Aortic smooth muscle cell (primary cell): ENCODE measurements at places on chromosomes 11 and 22. TPM values are rescaled to one million over a fixed set of nuclear protein-coding genes. Genes with fewer than 3 reads are reported as not detected.

ISX gene
- not detected in 2 replicates for total RNA-seq

RELA gene
- total RNA-seq: 20.2 and 20.7 TPM in 2 replicates

TPBGL gene
- total RNA-seq: not detected in 2 replicates

C11orf87 gene
- under 0.01 TPM in 1 of 2 replicates, not detected in the other for total RNA-seq

OR5W2 gene
- total RNA-seq: not detected in 2 replicates

GRM5 gene
- under 0.01 and 0.06 TPM in 2 replicates for total RNA-seq

OSM gene
- total RNA-seq: not detected in 2 replicates

TEX54 gene
- total RNA-seq: not detected in 2 replicates

PUS3 gene
- total RNA-seq: 8.6 and 11.4 TPM in 2 replicates

LRRC55 gene
- total RNA-seq: not detected in 2 replicates

DNAJB7 gene
- not detected in 2 replicates for total RNA-seq

PDE3B gene
- total RNA-seq: 2.4 and 3.3 TPM in 2 replicates

SHISAL1 gene
- 5.7 and 9.4 TPM in 2 replicates for total RNA-seq

TRIM51 gene
- not detected in 2 replicates for total RNA-seq

HEPACAM gene
- not detected in 2 replicates for total RNA-seq

VSIG10L2 gene
- total RNA-seq: not detected in 2 replicates

RFPL2 gene
- total RNA-seq: not detected in 2 replicates

CASP1 gene
- 33.2 and 34.4 TPM in 2 replicates for total RNA-seq

FOLR2 gene
- not detected in 2 replicates for total RNA-seq

OR8D2 gene
- not detected in 2 replicates for total RNA-seq

CXCR5 gene
- total RNA-seq: not detected in 2 replicates

ALX4 gene
- total RNA-seq: under 0.01 TPM in 1 of 2 replicates, not detected in the other

SLC15A3 gene
- total RNA-seq: 7.5 and 9.1 TPM in 2 replicates

TIGD3 gene
- total RNA-seq: 0.13 TPM in 1 of 2 replicates, not detected in the other

MN1 gene
- 6.1 and 15.1 TPM in 2 replicates for total RNA-seq

LDHAL6A gene
- total RNA-seq: not detected in 2 replicates

CCDC188 gene
- 1.7 and 3.5 TPM in 2 replicates for total RNA-seq

GLYAT gene
- total RNA-seq: not detected in 2 replicates

MUC6 gene
- total RNA-seq: not detected in 2 replicates

IGLL1 gene
- not detected in 2 replicates for total RNA-seq

MRGPRX4 gene
- total RNA-seq: not detected in 2 replicates

ANKK1 gene
- total RNA-seq: 0.06 TPM in 1 of 2 replicates, not detected in the other

OR52N4 gene
- total RNA-seq: not detected in 2 replicates

OR52I1 gene
- total RNA-seq: not detected in 2 replicates

CARD10 gene
- 2.4 and 2.5 TPM in 2 replicates for total RNA-seq

CEP164 gene
- total RNA-seq: 26.7 and 27.7 TPM in 2 replicates

KDM2A gene
- 34.6 and 38.3 TPM in 2 replicates for total RNA-seq

OR51I1 gene
- total RNA-seq: 0.06 TPM in 1 of 2 replicates, not detected in the other

KLHL22 gene
- total RNA-seq: 30.0 and 31.8 TPM in 2 replicates

KLHDC7B gene
- total RNA-seq: under 0.01 TPM in 1 of 2 replicates, not detected in the other

GPHA2 gene
- not detected in 2 replicates for total RNA-seq

OR5P2 gene
- total RNA-seq: not detected in 2 replicates

YPEL1 gene
- total RNA-seq: 1.3 and 1.4 TPM in 2 replicates

ZP1 gene
- total RNA-seq: not detected in 2 replicates

PANX1 gene
- total RNA-seq: 31.2 and 32.8 TPM in 2 replicates

SLC6A5 gene
- total RNA-seq: not detected in 2 replicates

OR51E2 gene
- total RNA-seq: not detected in 2 replicates

SAA4 gene
- total RNA-seq: not detected in 2 replicates

KCNQ1OT1 gene
- total RNA-seq: 2.0 and 2.3 TPM in 2 replicates
